ENCODE measurements at places on chromosomes 2 and 18. TPM values are rescaled to one million over a fixed set of nuclear protein-coding genes. Genes with fewer than 3 reads are reported as not detected.

The CPLX4 gene
- total RNA-seq: 0.24 TPM

The MBOAT2 gene
- 139 TPM for total RNA-seq

The HOXD10 gene
- not detected for total RNA-seq

The TCF23 gene
- total RNA-seq: not detected

The ANKRD30BL gene
- total RNA-seq: under 0.01 TPM

The SCYGR4 gene
- total RNA-seq: not detected

The PECR gene
- 14.9 TPM for total RNA-seq

The RNF125 gene
- 1.5 TPM for total RNA-seq

The CPS1 gene
- total RNA-seq: 19.8 TPM

The SERPINB2 gene
- 219 TPM for total RNA-seq

Data from tracheal epithelial cell (primary cell).